ENCODE measurements at places on chromosomes 13 and 19.

DNA sequence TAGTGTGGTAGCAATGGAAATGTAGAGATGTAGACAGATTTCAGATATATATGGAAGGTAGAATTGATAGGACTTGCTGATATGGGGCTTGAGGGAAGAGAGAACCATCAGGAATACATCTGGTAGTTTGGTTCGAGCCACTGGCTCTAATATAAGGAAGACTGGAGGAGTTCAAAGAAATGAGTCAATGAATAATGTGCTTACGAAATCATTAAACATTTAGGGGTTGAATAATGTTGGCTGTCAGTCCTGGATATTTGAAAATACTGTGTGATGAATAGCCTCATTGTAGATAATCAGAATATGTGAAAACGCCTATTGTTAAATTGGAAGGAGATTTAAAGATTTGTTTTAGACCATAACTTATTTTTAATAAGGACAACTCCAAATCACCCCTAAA lies 21.6 kb downstream of the SGCG start:
- no peak for DNase-seq

GRCh38 chr13:88063741-88064140 lies 392.6 kb downstream of the SLITRK5 start:
- no peak for DNase-seq

DNA sequence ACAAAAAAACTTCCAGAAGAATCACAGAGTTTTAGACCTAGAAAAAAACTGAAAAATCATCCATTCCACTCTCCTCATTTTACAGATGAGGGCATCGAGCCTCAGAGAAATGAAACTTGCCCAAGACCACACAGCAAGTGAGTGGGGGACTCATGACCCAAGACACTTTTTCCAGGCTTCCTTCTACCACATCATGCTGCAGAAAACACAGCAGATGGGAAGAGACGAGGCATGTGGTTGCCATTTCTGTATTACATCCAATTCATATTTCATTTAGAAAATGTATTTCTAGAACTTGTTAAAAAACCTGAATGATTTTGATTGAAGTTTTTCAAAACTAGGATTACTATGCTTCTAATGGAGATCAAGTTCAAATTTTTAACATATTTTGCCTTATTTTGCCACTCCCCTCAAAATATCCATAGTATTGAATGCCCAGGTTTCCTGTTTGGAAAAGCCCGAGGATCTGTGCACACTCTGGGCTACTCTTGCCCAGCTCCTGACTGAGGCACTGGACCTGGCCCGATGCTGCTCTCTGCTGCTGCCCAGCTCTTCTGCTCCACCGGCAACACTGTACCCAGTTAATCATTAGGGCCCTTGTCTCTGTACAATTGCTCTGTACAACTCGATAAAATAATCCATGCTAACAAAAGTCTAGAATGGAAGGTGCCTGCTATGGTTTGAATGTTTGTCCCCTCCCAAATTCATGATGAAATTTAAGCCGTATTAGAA lies 157.4 kb downstream of the EFNB2 start:
- DNase-seq: no peak

GRCh38 chr13:63167699-63168337 lies 1752.2 kb upstream of the PCDH20 start:
- DNase-seq: no peak

GRCh38 chr13:111431206-111431605 lies 110.8 kb downstream of the TEX29 start:
- DNase-seq: no peak

DNA sequence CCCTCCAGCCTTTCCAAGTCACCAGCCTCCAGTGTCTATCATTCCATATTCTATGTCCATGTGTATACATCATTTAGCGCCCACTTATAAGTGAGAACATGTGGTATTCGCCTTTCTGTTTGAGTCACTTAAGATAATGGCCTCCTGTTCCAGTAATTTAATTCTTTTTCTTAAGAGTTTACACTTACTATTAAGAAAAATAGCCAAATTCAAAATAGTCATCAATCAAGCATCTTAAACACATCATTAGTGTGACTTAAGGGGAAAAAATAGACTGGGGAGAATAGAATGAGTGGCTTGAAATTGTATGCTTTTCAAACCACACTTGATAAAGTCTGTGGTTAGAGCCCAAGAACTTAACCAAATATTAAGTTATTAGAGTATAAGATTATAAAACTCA lies 248.0 kb downstream of the MAB21L1 start:
- DNase-seq: no peak

- DNase-seq: no peak
Measured at GRCh38 chr13:75226733-75227435, 255.1 kb downstream of the TBC1D4 start.

GRCh38 chr19:18657590-18658365 lies 20.9 kb downstream of the KLHL26 start:
- no peak for DNase-seq

GRCh38 chr13:99363391-99363790 lies 56.2 kb upstream of the GPR183 start:
- DNase-seq: no peak

- DNase-seq: no peak
Measured at GRCh38 chr19:14400951-14401431, 18.1 kb downstream of the DDX39A start.

GRCh38 chr13:21218351-21219035 lies 42.0 kb downstream of the MRPL57 start:
- no peak for DNase-seq

- no peak for DNase-seq
Measured at GRCh38 chr19:34505321-34506025, 23.9 kb downstream of the WTIP start.

- DNase-seq: no peak
Measured at GRCh38 chr19:13981467-13981866, 24.7 kb downstream of the RFX1 start.

DNA sequence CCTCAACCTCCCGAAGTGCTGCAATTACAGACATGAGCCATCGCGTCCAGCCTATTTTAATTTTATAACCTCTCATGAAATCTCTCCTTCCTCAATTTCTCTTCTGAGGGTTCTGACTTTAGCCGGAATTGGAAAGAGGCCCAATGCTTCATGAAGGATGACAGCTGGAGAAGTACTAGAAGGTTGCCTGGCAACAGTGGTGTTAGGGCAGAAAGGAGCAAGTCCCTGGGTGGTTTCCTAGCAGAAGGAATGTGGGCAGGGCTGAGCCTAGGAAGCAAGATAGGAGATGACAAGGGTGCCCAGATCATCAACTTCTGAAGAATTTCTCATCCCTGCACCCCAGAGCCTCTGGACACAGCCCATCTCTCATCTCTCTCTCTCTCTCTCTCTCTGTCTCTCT lies 25.8 kb downstream of the CACNG6 start:
- DNase-seq: no peak

GRCh38 chr13:112657850-112658445 lies 31.9 kb upstream of the ATP11A start:
- DNase-seq: no peak

GRCh38 chr19:41811036-41811435 lies 14.6 kb downstream of the CEACAM3 start:
- no peak for DNase-seq

DNA sequence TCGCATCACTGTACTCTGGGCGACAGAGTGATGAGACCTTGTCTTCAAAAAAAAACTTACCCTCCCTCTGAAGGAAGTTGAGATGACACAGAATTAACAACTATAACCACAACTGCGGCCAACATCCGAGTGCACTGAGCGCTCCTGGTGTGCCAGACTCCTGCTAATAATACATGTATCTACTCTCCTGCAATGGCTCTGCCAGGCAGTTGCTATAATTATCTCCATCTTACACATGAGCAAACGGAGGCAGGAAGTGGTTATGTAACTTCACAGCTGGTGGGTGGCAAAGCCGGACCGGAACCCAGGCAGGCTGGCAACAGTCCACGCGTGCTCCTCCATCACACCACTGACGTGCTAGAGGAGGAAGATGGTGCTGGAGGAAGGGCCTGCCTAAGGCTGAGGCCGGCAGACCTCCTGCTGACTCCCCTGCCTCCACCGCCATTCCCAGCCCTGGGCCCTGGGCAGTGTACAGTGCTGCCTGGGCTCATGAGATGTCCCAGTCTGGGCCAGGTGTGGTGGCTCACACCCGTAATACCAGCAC lies 12.6 kb downstream of the XRCC1 start:
- DNase-seq: no peak

DNA sequence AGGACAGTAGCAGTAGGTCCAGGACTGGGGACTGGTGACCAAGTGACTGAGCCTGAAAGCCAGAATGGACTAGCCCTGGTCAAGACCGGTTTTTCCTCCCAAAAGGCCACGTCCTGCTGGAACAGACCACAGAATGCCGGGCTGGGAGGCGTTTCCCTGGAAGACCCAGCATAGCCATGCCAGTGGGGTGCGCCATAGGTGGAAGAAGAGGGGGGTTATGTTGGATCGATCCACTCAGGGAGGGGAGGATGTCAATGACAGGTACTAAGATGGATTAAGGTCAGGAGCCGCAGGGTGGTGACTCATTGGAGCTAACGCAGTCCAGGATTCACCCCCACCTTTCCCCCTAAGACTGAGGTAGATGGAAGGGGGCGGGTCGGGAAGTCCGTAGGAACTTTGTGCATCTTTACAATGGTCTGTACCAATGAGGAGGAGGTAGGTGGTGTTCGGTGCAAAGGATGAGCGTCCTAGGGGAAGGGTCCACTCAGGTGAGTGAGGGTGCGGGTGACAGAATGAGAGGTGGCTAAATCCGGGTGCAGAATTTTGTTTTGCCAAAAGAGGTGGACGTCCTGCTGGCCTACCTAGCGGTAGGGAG lies 21.0 kb downstream of the VASP start:
- DNase-seq: no peak

DNA sequence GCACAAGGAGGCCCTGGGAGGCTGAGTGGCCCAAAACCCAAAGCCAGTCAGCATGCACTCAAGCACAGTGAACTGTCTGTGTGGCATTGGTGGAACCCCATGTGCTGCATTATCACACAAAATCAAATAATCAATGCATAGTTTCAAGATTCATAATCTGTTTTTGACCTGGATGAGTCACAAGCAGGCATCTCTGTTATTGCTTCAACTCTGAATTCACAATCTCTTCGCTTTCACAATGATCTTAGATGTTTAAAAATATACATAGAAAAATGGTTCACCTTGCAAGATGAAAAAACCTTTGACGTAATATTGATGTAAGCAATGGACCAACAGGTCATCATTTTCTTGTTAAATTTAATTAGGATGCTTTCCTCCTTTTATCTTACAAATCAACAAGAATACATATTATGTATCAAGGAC lies 455.4 kb downstream of the IRS2 start:
- DNase-seq: no peak

DNA sequence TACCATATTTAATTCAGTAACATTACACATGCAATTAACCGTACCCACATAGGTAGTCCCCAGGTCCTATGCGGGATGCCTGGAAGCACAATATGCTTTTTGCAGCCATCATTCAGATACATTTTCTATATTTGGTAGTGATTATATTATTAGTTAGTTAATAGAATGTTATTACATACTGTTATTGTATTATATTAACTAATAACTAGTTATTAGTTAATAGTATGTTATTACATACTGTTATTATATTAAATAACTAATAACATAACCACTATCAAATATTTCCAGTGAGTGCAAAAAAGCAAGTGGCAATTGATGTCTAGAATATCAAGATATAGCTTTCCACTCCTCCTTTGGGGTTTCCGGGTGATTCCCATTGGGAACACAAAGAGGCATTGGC lies 45.5 kb upstream of the CYP2A7 start:
- no peak for DNase-seq

- DNase-seq: no peak
Measured at GRCh38 chr19:48755084-48755641, at the start of gene FGF21. Gene FGF21, plus strand, starts transcription at chr19:48755524. Its CDS starts 713 bp downstream, at chr19:48756237.

- DNase-seq: no peak
Measured at GRCh38 chr13:40316301-40316700, 350.1 kb downstream of the FOXO1 start.

- no peak for DNase-seq
Measured at GRCh38 chr13:40379794-40380578, 286.5 kb downstream of the FOXO1 start.

- DNase-seq: peak; percentile 64
Measured at GRCh38 chr13:22594041-22594440, 586.7 kb upstream of the SGCG start.

- peak; percentile 36 for DNase-seq
Measured at GRCh38 chr19:45973553-45974338, at the start of gene NOVA2. Gene NOVA2, minus strand, starts transcription at chr19:45973865. Its CDS starts 514 bp downstream, at chr19:45973351.

DNA sequence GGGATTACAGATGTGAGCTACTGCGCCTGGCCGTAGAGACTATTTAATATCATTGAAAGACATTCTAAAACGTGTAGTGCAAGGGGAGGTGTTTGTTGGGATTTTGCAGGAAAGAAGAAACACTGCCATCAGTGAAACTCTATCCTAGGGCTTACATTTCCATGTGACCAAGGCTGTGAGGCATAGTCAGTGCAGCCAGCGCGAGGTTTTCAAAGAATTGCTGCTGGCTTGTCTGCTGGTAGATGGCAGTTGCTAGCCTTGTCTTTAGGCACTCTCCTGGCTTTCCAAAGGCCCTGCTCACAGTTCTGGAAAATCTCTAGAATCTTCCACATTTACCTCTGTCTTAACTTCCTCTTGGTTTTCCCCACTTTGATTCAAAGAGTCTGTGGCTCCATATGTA lies 77.5 kb downstream of the GPC6 start:
- no peak for DNase-seq

- DNase-seq: no peak
Measured at GRCh38 chr13:20363603-20364002, 131.5 kb upstream of the GJB6 start.

- no peak for DNase-seq
Measured at GRCh38 chr13:83150616-83151307, 731.5 kb downstream of the SLITRK1 start.

DNA sequence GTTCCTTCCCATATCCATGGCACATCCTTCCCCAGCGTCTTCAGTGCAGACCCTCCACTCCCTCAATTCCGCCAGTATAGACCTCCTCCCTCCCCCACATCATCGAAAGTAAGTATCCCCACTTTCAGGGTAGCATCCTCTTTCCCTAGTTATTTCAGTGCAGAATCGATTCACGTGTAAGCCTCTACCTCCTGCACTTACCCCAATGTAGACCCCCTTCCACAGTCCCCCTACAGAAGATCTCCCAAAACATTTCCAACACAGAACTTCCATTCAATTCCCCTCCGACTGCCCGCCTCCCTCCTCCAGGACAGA lies 664 bp downstream of the IRF3 start:
- no peak for DNase-seq

- DNase-seq: no peak
Measured at GRCh38 chr13:69458013-69458412, 649.6 kb upstream of the ATXN8OS start.

- DNase-seq: no peak
Measured at GRCh38 chr19:35414442-35414841, 33.6 kb upstream of the FFAR2 start.

GRCh38 chr19:54186934-54187381 lies 2.4 kb downstream of the MBOAT7 start:
- no peak for DNase-seq

Measured in NCI-H187 (cell line).